Panc1 (cell line): ENCODE measurements at places on chromosomes 7 and 10. TPM values are rescaled to one million over a fixed set of nuclear protein-coding genes. Genes with fewer than 3 reads are reported as not detected.

DNA sequence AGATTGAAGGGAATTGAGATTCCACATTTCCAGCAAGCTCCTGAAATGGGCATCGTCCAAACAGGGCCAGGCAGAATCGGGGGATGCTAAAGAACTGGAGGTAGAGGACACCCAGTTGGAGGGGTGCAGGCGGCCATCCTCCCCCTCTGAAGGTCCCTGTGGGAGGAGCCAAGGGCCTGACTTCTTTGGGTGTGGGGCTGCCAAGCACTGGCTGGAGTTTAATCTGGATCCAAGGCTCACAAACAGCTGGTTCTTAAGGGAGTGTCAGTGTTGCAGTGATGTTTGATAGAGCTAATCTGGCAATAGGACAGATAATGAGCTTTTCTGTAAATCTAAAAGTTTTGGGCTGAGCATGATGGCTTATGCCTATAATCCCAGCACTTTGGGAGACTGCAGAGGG is 20.8 kb downstream of the TSPAN14 start:
- DNase-seq = no peak

DNA sequence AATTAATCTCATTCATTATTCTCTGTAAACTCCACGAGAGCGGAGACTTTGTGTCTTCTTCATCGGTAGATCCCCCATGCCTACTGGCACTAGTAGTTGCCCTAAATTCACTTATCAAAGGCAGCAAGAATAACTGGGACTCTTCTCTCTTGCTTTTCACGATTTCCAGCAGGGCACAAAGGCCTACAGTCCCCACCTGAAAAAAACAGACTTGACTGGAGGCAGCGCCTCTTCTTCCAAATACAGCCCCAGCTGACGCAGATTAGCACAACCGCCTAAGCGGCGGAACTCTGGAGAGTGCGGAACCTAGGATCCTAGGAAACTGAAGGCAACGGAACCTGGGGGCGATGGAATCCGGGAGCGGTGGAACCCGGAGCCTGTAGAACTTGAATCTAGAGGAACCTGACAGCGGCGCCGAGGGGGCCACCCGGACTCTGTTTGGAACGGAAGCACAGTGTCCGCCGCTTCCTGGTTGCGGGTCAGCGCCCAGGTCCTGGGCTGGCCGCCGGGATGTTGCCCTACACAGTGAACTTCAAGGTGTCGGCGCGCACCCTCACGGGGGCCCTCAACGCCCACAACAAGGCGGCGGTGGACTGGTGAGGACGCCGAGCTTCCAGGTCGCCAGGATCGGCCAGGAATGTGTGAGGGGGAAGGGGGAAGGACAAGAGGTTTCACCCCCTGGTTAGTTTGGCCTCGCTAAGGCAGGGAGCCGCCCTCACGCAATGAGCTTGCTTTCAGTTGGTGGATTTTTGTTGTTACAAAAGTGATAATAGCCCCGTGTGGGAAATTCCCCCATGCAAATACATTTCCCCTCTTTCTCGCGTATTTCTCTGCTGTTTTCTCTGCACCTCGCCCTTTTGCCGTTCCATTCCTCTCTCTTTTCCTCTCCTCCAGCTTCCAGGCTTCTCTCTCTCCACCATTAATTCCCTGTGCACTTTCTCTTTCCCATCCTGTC is at the start of gene WDR11:
Gene WDR11 (plus strand): TSS at position 452 of the 955 bp plus-strand sequence. CDS start 59 bp downstream, at position 511.
- DNase-seq = peak; percentile 62

GRCh38 chr10:24568042-24568441 is 155.6 kb downstream of the ARHGAP21 start:
- no peak for DNase-seq

GRCh38 chr7:3893151-3893788 is 592.2 kb downstream of the SDK1 start:
- no peak for DNase-seq

DNA sequence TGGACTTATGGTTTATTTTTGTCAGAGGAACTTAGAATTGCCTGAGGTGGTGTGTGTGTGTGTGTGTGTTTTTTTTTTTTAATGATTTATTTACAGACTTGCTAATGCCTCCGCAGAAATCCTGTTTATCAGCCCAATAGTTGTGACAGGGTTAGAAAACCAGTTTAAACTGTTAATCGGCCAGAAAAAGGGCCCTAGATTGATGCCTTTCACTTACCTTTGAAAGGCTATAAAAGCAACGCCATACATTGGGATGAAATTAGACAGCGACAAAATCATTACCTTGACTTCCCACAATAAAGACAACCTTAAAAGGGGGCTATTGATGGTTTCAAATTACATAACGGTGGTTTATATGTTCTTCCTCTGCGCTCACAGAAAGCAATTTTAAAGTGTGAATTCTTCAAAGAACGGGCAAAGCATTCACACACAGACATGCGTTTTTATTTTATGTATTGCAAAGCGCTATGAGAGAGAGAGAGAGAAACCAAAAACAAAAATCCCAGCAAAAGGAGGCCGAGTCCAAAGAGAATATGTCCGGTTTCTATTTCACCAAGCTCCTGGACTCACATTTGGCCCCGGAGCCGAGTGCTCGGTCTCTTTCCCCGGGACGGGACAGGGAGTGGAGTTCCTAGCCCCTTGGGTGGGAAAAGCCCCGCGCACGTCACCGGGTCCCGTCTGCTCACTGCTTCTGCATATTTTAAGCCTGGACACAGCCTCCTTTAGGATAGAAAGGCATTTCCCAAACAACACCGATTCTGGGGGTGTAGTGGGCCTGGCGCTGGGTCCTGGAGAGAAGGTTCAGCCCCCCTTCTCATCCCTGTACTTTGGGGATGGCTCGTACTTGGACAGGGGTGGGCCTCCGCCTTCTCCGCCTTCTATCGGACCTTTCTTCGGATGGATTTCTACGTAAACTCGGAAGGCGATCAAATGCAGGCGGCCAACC is 26.8 kb upstream of the VAX1 start:
- DNase-seq = no peak

DNA sequence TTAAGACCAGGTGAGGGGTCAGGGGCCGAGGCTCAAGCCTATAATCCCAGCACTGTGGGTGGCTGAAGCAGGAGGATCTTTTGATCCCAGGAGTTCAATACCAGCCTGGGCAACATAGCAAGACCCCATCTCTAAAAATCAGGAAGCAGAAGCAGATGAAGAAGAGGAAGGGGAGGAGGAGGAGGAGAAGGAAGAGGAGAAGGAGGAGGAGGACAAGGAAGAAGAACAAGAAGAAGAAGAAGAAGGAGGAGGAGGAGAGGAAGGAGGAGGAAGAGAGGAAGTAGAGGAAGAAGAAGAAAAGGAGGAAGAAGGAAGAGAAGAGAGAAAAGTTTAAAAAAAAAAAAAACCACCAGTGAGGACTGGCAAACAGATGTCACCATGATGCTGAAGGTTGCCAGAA is 92.0 kb upstream of the TMEM26 start:
- no peak for DNase-seq

DNA sequence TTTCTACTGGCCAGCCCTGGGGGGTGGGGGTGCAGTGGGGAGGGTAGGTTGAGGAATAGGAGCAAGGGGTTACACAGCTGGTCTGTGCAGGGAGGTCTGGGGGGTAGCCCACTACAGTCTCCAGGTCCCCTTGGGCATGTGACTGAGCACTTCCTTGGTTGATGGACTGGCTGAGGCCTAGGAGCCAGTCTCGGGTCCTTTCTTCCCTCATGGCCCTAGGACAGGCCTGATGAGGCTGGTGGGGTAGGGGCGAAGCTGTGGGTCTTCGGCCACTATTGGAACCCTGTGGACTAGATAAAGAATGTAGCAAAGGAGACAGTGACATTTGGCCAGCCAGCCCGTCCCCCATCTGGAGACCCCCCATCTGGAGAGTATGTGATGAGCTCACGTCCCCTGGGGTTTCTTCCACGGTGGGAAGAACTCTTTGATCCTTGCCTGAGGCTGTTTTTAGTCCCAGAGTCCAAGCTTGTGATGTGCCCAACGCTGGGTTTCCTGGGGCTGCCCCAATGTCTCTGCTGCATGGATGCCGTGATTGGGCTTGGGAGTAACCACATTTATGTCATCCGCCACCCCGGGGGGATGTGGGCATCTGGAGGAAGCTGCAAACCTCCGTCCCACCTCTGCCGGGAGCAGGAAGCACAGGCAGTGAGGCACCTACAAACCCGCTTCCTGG is 20.7 kb downstream of the FAM241B start:
- no peak for DNase-seq

DNA sequence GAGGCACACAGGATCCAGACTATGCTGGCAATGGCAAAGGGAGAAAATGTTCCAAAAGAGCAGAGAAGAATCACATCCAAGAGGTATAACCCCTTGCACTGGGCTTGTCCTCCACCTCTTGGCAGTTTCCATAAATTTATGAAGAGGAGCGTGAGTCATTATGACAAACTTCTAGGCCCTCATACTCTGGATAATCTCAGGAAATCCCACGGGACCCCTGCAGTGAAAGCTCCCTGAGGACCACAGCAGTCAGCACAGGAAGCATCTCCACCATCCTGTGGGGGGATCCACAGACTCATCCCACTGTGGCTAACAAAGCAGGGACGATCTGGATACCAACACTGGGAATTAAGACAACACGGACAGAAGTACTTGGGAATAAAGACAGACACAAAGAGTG is 30.3 kb upstream of the GPAM start:
- DNase-seq = no peak

- no peak for DNase-seq
These were observed 135.4 kb upstream of the KMT2E start for GRCh38 chr7:104878577-104878976.

DNA sequence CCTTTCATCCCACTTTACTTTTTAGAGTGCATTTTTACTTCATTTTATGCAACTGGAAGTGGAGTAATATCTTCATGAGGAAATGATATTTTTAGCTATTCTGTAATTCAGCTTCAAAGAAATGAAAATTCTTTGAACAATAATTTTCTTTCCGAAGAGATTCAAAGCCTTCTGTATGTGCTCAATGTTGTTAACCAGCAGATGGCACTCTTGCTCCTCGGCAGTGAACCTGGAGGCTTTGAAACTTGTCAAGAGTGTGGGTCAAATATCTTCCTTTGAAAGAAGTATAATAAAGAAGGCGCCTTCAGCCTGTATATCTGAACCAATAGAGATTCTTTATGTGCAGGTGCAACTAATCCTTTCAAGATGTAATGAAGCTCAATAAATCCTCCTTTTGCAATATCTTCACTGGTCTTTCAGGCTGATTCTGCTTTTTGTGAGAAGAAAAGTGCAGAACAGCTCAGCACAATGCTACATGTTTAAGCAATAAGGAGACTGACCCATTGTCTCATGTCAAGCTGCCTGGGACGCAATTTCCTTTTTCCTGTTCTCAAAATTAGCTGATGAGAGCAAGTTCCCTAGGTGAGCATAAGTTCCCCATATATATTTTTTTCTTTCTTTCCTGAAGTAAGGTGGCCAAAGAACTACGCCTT is 258.4 kb downstream of the SEMA3A start:
- DNase-seq = peak; percentile 62

DNA sequence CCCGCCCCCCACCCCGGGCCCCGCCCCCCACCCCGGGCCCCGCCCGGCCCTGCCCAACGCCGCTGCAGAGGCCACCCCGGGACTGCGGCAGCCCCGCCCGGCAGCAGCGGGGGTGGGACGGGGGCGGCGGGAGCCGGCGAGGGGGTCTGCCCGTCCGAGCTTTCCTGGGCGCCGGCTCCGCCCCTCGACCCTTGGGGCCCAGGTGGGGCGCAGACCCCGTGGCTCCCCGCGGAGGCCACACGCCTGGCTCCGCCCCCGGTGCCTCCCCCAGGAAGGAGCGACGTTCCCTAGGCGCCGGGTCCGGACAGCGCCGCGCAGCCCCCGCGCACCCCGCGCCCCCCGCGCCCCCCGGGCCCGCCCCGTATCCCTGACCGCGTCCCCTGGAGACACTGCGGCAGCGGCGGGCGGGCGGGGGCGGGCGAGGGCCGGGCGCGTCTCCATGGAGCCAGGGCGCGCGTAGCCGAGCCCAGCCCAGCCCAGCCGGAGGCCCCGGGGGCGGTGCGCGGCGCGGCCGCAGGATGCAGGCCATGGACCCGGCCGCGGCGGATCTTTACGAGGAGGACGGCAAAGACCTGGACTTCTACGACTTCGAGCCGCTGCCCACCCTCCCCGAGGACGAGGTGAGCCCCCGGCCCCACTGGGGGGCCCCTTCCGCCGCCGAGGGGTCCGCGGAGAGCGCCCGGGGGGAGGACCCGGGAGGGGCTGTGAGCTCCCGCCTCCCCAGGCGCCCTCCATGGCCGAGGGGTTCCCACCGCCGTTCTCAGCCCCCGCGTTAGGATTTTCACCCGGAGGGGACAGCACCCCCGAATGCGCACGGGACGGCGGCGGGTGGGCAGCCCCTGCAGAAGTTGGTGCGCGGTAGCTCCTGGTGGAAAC is at the start of gene KNDC1:
Gene KNDC1 (plus strand): TSS at position 270 of the 876 bp plus-strand sequence. CDS start 249 bp downstream, at position 519.
- DNase-seq = no peak

DNA sequence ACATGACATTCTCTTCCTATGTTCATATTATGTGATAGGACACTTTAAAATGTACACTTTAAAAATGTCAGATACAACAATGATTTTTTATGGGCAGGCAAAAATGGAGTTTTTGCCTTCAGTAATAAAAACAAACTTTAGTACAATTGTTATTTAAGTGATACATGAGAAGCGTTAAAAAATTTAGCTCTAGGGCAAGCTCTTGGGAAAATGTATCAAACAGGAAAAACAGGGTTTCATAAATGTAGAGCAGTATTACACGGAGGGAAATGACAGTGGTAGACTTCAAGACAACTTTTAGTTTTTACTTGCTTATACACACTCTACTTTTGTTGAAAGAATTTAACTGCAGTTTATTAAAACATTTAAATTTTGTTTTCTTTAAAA is 1.5 kb downstream of the FHIP2A start:
- no peak for DNase-seq

- DNase-seq = no peak
These were observed 18.0 kb upstream of the USP54 start for GRCh38 chr10:73609116-73609515.

- no peak for DNase-seq
These were observed 621 bp downstream of the P4HA1 start for GRCh38 chr10:73096041-73096448.

- DNase-seq = no peak
These were observed 13.3 kb downstream of the GPR146 start for GRCh38 chr7:1057416-1058291.

DNA sequence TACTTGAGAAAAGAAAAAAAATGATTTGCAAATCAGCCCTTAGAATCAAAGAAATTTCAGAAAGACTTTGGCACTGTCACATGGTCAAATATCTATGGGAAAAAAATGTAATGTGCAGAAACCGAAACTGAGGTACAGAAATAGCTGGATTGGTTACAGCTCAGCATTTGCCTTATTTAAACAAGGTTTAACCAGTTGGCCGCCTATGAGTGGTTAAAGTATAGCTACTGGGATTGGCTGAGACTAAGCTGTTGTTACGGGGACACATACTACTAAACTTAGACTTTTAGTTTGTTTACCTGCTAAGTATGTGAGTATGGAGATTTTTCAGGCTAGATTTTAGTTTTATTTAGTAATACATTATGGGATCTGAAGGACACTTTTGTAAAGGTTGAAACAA is 38.6 kb downstream of the SFTPD start:
- DNase-seq = no peak

Gene CAMK2B
- total RNA-seq = 0.26 TPM

Gene ELFN1
- total RNA-seq = 39.0 TPM

Gene MYOZ1
- total RNA-seq = not detected

Gene SNCG
- 5.2 TPM for total RNA-seq

Gene PTPRN2
- total RNA-seq = 1.1 TPM

Gene NUP42
- total RNA-seq = 30.3 TPM
